Hematopoietic multipotent progenitor cell (in vitro differentiated cells): ENCODE measurements at places on chromosomes 2 and 18. TPM values are rescaled to one million over a fixed set of nuclear protein-coding genes. Genes with fewer than 3 reads are reported as not detected.

GRCh38 chr2:38224181-38224580, 148.2 kb upstream of the CYP1B1 start:
- no peak for DNase-seq

GRCh38 chr2:5111581-5111980, 580.6 kb upstream of the SOX11 start:
- DNase-seq = no peak

DNA sequence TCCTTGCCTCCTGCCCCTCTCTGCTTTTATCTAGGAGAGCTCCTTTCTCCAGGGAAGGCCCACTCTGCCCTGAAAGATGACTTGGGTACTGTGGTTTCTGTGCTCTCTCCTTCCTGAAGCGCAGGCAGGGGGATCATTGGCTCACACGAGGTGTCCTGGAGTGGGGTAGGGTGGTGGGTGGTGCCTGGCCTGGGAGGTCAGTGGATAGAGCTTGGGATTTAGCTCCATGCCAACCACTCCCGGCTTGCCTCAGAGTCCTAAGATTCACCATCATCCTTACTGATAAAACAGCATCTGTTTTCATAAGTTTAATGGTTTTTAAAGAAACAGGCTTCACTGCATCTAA, 63.1 kb downstream of the CIB4 start:
- DNase-seq = no peak

DNA sequence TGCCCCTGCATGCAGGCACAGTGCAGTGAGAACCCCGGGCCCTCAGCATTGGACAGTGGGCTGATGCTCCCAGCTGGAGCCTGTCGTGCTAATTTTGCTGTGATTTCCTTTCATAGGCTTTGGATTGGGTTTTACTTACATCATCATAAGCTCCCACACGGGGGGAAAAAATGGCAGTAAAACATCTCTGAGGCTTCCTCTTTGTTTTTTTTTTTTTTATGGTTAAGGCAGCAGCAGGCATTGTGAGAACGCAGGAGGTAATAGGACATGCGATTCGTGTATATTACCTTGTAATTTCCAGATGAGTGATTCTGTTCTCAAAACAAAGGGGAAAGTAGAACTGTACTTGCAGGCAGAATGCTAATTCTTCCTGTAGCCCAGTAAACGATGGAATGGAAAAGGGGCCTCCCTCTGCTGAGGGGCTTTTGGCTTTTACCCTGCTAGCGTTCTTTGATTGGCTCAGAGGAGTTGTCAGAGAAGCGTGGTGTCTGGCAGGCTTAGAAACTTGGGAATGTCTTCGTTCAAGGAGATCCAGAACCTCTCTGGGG, 89.7 kb downstream of the NPAS2 start:
- no peak for DNase-seq

Gene FAHD2B
- total RNA-seq = 28.3 TPM

- DNase-seq = no peak
Measured at GRCh38 chr18:32091325-32091723, 350 bp upstream of the RNF138 start.

Gene TDRD15
- total RNA-seq = under 0.01 TPM

Gene CNOT11
- 36.6 TPM for total RNA-seq

DNA sequence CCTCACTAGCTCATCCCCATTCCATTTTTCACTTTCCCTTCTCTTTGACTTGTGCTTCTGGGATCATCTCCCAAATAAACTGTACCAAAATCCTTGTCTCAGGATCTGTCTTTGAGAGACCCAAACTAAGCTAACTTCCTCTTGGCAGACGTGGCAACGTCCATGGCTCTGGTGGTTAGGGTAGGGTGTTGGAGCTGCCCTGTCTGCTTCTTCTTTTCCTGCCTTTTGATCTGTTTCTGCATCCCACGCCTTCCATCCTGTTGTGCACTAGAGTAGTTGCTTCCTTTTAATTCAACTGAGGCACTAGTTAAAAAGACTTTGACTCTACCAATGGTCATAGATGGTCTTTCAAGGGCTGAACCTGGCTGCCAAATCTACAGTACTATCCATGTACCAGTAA, 5.5 kb upstream of the MAP4K4 start:
- no peak for DNase-seq

Gene MTLN
- total RNA-seq = 31.5 TPM

- peak; percentile 5 for DNase-seq
Measured at GRCh38 chr18:5894611-5895298, 567 bp downstream of the TMEM200C start.

Gene CYTIP
- total RNA-seq = 45.5 TPM

GRCh38 chr2:31000970-31001369, 137.3 kb downstream of the GALNT14 start:
- no peak for DNase-seq

DNA sequence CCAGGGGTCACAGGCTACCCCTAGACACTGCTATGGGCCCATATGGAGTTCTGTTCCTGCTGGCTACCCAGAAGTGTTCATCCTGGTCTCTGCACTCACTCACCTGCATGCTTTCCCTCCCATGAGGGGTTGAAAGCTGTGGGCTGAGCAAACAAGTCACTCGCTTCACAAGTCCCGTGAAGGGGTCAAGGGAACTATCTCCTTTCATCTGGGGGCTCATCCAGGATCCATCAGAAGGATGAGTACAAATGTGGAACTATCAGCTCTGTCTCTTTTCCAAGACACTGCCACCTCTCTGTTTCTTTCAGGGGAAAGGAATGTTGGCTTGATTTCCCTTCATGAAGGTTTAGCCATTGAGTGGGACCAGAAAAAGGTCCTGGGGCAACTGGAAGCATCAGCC, 21.7 kb downstream of the SULT1C4 start:
- peak; percentile 12 for DNase-seq

DNA sequence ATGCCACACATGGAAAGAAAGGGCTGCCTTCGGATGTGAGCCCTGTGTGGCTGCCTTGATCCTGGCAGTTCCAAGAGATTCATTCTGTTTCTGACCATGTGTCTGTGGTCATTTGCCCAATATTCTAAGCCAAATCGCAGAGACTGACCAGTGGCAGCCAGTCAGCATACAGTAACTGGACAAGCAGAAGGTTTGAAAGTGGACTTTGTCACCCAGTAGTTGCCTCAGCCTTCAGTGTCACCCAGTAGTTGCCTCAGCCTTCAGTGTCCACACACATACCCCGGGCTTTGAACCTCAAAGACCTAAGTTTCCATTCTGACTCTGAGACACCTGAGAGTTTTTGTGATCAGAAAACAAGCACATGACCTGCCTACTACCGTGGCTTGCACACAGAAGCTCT, 5.0 kb downstream of the RFX8 start:
- no peak for DNase-seq

Gene AGXT
- total RNA-seq = not detected

DNA sequence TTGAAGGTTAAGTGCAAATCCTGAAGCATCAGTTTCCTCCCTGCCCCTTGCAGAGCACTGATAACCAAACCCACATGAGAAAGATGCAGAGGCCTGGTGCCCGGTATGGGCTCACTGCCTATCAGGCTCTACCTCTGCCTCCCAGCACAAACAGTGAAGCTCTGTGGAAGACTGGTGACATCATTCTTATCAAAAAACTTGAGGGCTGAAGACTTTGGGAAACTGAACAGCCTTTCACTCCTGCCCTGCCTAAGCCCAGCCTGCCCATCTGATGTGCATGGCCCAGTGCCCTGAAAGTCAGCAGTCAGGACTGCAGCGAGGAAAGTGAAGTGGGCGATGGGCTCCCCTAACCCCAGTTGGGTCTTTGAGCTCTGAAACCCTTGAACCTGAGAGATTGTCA, 174.8 kb upstream of the ARL4C start:
- no peak for DNase-seq

Gene OTOS
- not detected for total RNA-seq

DNA sequence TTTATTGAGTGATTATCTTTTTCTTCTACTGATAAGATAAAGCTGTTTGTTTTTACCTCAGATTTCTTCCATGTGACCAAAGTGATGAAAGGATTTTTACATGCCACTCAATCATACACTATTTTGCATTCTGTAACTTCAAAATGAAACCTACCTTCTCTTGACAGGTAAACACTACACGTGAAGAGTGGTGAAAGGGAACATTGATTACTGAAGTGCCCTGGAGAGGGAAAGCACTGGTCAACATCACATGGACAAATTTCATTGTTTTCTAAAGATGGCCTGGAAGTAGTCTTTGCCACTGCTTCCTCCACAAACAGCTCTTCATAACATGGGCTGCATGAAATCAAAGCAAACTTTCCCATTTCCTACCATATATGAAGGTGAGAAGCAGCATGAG, 120.1 kb downstream of the HIBCH start:
- no peak for DNase-seq

Gene MBD2
- 9.2 TPM for total RNA-seq

GRCh38 chr2:41949883-41950665, 97.7 kb upstream of the PKDCC start:
- no peak for DNase-seq
